ENCODE measurements at places on chromosomes 5 and 9.

DNA sequence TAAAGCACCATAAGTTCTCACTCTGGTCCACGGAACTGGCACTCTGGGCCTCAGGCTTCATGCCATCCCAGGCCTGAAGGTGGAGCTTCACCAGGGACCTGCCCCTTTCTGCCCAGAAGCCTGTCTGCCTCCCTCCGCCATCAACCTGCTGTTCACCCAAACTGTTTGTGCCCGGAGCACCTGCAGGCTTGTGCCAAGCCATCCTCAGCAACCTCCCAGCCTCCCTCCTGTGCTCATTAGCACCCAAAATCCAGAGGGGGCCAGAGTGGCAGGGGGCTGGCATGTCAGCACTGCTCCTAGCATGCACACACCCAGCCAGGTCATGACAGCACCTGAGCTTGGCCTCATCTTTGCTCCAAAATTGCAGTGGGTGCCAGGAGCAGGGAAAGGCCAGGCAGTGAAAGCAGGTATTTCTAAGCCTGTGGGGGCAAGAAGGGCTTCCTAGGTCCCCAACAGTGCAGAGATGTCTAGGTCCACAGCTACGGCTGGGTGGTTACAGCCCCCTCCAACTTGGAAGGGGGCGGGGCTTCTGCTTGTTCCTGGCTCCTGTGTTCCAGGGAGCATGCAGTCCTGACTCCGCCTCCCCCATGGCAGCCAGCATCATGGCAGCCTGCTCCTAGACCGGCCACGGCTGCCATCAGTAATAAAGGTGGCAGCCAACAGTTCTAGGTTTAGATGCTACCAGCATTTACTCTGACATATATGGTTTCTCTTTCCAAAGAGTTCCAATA lies 85.1 kb downstream of the GIN1 start:
- no peak for DNase-seq

DNA sequence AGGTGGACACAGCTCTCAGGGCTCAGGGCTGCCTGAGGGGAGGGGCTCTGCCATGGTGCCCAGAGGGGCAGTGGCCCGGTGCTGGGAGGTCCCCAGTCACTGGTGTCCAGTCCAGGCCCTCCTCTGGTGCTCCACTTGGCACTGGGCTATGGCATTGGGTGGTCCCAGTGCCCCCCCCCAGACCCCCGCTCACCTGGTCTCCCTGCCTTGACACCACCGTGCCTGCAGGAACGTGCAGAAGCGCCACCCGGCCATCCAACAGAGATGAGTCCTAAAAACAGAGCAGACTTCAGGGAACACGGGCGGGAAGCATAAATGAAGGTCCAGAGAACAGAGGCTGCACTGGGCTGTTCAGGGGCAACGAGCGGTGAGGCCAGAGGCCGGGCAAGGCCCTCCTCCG lies 42.3 kb upstream of the NSMF start:
- no peak for DNase-seq

GRCh38 chr9:114400219-114400618 lies 12.4 kb upstream of the AKNA start:
- DNase-seq, result no peak

DNA sequence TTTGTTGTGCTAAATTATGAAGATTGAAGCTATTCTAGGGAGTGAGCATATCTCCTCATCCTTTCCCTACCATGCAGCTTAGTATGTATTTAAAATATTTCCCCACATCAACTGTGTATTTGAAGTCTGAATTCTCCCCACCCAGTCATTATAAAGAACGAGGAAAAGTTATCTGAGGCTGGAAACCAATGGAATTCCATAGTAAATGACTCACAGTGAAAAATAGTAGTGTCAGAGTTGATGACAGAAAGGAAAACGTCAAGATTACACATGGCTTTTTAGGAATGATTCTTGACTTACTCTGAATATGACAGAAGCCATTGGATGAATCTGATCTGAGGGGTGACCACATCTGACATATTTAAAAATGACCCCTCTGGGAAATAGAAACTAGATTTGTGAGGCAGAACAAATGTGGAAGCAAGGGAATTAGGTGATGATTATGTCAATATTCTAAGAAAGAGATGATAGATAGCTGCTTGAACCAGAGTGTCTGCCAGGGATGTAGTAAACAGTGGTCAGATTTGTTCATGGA lies 1768.9 kb upstream of the CDH9 start:
- DNase-seq, result no peak

- no peak for DNase-seq
Measured at GRCh38 chr9:121887553-121888437, 205.3 kb downstream of the TTLL11 start.

DNA sequence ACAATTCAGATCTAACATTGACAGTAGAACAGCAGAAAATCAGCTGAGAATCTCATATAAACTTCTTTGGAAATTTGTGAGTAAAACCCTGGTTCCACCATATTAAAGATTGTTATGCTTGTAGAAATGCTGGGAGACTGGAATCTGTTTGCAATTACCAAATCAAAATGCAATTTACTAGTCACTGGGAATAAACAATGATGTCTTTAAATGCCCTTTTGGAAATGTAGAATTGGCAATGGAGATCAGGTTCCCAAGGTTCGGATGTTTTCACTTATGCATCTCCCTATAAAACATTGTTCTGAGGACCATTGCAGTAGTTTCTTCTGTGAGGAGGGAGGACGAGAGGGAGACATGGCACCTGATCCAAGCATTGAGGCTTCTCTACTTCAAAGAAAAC lies 384.4 kb downstream of the TMEM167A start:
- DNase-seq, result no peak
